ENCODE measurements at places on chromosomes 3 and 15.

- DNase-seq = no peak
Measured at GRCh38 chr15:40941068-40941527, 12.0 kb downstream of the DLL4 start.

DNA sequence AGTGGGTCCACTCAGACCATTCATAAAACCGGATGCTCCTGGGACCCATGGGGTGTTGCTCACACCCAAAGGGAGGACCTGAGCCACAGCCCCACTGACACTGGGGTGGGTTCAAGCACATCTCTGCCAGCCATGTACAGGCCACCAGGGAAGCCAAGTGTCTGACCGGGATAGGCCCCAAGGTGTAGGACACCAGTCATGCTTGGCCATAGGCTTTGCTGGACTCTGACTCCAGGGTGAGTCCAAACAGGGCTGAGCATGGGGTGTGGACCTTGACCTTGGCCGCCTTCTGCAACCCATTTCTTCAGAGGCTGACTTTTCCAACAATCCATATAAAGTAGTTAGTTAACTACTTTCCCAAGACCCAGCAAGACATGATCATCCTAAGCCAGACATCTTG is 31.4 kb upstream of the DUSP7 start:
- DNase-seq = no peak

DNA sequence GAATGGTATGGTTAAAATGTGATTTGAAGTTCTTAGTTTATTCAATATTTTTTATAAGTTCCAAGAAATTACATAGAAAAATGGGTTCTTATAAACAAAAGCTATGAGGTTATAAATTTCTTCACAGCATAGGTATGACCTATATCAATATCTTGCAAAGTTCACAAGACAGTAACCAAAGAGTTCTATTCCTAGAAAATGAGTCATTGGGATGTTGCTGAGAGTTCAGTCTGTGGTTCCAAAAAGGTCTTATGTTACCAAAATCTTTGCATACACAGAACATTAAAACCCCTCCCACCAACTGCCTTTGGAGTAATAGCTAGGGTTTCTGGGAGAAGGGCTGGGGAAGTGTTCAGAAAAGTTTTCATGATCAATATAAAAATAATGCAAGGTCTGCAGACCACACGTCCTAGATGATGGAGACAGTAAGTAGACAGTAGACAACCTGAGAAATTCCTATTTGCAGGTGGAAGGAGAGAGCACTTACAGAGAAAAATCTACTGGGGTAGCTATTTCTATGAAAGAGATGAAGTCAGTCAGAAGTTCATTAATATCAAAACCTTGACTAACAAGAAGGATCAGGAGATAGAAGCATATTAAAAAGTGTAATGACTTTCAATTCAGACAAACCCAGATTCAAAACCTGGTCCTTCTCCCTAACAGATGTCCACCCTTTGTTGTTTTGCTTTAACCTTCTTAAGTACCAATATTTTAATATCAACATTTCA is 279.3 kb downstream of the KCNH8 start:
- DNase-seq = no peak

DNA sequence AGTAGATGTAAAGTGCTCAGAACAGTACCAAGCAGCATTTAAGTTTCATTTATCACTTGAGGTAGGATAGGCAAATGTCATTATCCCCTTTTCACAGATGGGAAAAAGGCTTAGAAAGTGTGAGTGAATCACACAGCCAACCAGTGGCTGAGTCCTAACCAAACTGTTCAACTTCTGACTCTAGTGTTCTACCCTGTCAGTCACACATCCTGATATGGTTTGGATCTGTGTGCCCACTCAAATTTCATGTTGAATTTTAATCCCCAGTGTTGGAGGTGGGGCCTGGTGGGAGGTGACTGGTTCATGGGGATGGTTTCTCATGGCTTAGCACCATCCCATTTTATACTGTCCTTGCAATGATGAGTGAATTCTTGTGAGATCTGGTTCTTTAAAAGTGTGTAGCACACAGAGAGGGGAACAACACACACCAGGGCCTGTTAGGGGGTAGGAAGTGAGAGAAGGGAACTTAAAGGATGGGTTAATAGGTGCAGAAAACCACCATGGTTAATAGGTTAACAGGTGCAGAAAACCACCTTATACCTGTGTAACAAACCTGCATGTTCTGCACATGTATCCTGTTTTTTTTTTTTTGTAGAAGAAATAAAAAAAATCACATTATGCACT is 304.7 kb downstream of the SUCLG2 start:
- DNase-seq = peak; percentile 66

GRCh38 chr3:72673011-72673771 is 175.1 kb downstream of the SHQ1 start:
- DNase-seq = no peak
